NCI-H1436 treated with DMSO at 0.1 percent for 48 hours (cell line): ENCODE measurements at places on chromosomes 5 and 9.
A peak's percentile ranks its signal among the peaks of the same experiment; 100 is the strongest.

GRCh38 chr5:132489871-132490483, 596 bp downstream of the IRF1 start:
- no peak for DNase-seq

- DNase-seq = no peak
Measured at GRCh38 chr5:175452166-175452565, 8.2 kb upstream of the DRD1 start.

GRCh38 chr5:133051061-133051541, 712 bp upstream of the HSPA4 start:
- no peak for DNase-seq

- DNase-seq = no peak
Measured at GRCh38 chr5:40474250-40474649, 205.5 kb upstream of the PTGER4 start.

GRCh38 chr5:95668216-95668615, 14.6 kb downstream of the SPATA9 start:
- no peak for DNase-seq

DNA sequence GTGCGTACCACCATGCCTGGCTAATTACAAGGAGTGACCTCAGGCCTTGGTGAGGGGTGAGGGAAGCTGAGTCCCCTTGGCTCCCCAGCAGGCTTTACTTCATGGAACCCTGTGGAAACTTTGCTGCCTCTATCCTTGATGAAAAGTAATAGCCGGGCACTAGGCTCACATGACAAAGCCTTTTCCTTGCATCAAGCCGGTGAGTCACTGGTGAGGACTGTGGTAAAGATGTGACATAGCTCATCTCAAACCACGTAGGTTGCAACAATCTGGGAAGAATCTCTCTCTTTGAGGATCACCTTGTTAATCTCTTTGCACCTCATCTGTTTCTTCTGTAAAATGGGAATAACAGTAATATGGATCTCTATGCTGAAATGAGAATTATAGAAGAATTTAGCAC, 116.3 kb upstream of the SLC25A48 start:
- DNase-seq = no peak

DNA sequence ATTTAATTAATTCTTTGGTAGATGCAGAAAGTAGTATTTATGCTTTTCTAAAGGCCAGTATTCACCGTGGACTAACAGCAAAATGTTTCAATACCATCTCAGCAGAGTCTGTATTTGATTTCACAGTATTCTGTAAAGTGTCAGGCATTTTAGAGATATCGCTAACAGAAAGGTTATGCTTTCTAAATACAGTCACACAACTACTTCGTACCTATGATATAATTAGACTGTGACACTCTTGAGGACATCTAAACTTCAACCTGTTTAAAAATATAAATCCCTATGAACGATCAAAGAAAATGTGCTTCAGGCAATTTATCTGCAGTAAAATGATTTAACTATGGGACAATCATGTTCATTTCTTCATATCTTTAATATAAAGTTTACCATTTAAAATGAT, 41.7 kb upstream of the JAK2 start:
- no peak for DNase-seq

- DNase-seq = peak; percentile 10
Measured at GRCh38 chr5:93967923-93968322, 226.5 kb upstream of the POU5F2 start.

DNA sequence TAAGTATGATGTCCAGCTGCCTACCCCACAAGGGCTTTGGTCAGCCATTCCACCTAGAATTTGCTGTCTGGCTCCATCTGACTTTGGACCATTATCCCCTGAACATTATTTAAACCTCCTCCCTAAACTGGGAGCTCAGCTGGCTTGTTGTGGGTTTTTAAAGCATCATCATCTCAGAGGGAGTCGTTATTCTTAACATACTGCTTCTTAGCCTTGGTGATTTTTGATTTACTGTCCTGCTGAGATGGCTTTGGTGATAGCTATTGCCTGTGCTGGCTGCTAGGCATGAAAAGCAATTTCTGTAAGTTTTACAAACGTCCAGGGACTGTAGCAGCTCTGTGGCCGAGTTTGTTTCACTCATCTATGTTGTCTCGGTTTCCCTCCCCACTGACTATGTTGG, 256.1 kb downstream of the NR3C1 start:
- DNase-seq = no peak

GRCh38 chr5:149172261-149172660, 31.0 kb downstream of the ABLIM3 start:
- DNase-seq = no peak

GRCh38 chr9:1320607-1321195, 270.5 kb downstream of the DMRT2 start:
- no peak for DNase-seq

DNA sequence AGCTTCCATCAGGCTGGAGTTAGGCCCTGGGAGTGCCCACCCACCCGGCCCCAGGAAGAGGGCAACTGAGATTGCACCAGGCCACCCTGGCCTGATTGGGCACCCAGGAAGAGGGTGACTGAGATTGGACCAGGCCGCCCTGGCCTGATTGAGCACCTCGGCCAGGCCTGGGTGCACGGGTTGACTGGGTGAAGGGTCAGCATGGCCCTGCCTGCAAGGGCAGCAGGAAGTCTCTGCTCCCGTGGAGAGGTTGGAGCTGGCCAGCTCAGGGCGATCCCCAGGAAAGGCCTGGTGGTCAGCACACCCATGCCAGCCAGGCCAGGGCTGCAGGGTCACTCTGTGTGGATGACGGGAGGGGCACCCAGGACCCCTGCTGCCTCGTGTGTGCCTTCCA, 11.8 kb downstream of the ADAMTSL2 start:
- no peak for DNase-seq

DNA sequence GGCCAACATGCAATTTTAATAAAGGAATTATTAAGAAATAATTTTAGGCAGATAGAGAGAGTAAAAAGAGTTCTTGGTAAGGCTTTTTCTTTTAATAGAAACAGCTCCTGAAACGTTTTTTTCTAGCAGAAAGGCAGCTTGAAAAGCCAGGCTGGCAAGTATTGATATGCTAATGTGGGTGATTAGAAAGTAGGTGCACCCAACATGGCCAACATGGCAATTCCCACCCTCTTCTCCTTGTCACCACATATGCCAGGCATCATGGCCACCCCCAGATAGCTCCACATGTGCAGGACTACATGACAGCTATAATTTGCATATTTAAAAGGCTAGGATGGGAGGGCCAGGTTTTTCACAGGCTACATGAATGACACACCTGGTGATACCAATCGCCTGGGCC, 615.2 kb downstream of the PTPRD start:
- DNase-seq = no peak

- DNase-seq = no peak
Measured at GRCh38 chr5:132456296-132456986, 34.1 kb downstream of the IRF1 start.

- DNase-seq = no peak
Measured at GRCh38 chr5:18036531-18036930, 402.3 kb downstream of the TAF11L14 start.

DNA sequence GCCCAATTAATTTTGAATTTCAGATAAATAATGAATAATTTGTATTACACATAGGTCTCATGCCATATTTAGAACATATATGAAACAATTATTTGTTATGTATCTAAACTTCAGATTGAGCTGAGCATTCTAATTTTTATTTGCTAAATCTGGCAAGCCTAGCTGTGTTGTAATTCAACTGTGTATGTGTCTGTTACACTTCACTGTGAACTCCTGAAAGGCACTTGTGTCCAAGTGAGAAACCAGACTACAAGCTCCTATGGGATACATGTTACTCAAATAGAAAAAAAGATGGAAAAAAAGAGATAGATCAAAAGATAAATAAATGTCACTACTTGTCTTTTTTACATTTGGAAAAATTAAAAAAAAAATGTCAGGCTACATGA, 56.5 kb upstream of the ANKRD55 start:
- DNase-seq = no peak

GRCh38 chr9:101457003-101457402, 21.4 kb upstream of the ALDOB start:
- DNase-seq = no peak

DNA sequence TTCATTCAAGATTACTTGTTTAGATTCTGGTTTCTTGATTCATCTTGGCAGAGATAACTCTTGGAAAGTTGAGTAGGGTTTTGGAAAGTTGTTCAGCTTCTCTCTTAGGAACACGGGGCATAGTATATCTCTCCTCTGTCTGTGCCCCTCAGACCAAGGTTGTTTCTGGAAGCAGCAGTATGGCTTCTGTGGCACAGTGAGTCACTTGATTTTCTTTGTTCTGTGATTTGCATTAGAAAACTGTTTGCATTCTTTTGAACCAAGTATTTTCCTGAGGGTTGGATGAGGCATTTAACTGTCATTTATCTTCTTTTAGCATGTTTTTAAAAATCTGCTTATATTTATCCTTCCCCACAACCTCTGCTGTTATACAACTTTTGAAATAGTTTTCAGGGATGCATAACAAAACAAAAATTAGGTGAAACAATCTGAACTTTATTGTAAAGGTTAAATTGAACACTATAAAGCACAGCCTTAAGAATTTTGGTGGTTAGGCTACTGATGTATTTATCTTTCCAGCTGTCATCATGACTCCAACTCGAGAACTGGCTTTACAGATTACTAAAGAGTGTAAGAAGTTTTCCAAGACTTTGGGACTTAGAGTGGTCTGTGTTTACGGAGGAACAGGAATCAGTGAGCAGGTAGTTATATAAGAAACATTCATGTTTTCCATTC, 26.5 kb downstream of the DDX46 start:
- DNase-seq = no peak

DNA sequence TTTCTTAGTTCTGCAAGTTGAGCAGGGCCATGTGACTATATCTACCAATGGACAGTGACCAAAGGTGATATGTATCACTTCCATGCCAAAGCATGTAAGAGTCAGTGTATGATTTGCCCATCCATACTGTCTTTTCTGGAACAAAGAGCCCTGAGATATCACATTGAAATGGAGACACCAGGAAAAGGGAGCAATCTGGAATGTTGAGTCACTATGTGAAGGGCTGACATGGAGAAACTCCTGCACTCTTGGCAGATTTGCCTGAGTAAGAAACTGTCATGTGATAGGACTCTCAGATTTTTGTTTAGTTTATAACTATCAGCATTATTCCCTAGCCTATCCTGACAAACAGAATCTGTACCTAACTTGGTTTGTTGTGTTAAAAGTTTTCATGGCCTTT, 29.8 kb upstream of the TMEM161B start:
- no peak for DNase-seq

- DNase-seq = no peak
Measured at GRCh38 chr9:133979921-133980863, 11.9 kb downstream of the VAV2 start.

DNA sequence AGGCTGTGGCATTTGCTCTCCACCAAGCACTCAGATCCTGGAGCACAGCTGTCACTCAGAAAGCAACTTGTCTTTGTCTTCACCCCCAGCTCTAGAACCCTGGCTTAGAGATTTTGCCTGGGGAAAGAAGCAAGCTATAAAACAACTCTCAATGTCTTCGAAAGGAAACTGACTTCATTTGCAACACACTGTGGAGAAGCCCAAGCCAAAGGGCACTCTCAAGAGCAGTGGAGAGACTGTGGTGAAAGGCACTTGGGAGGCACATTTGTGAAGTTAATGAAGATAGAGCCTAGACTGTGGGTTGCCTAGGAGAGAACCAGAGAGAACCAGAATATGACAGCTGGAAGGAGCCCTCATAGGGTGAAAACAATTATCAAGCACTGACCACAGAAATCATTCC, 103.4 kb downstream of the CFAP95 start:
- no peak for DNase-seq

DNA sequence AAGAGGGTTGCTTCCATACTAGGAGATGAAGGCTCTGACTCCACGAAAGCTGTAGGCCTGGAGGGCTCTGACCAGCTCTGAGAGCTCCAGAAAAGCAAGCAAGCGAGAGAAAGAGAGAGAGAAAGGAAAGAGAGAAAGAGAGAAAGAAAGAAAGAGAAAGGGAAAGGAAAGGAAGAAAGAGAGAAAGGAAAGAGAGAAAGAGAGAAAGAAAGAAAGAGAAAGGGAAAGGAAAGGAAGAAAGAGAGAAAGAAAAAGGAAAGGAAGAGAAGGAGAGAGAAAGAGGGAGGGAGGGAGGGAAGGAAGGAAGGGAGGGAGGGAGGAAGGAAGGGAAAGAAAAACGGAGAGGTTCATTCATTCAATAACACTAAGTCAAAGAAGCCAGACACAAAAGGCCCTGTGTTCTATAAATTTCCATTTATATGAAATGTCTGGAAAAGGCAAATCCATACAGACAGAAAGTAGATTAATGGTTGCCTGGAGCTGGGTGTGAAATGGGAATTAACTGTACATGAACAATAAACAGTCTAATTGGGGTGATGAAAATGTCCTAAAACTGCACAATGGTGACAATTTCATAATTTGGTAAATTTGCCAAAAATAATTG, 1.8 kb upstream of the STK10 start:
- DNase-seq = no peak

GRCh38 chr5:96157077-96157780, 195.6 kb upstream of the ELL2 start:
- no peak for DNase-seq

GRCh38 chr5:143554918-143555477, 151.5 kb upstream of the NR3C1 start:
- no peak for DNase-seq

- no peak for DNase-seq
Measured at GRCh38 chr5:45697201-45697600, 1.0 kb upstream of the HCN1 start.

DNA sequence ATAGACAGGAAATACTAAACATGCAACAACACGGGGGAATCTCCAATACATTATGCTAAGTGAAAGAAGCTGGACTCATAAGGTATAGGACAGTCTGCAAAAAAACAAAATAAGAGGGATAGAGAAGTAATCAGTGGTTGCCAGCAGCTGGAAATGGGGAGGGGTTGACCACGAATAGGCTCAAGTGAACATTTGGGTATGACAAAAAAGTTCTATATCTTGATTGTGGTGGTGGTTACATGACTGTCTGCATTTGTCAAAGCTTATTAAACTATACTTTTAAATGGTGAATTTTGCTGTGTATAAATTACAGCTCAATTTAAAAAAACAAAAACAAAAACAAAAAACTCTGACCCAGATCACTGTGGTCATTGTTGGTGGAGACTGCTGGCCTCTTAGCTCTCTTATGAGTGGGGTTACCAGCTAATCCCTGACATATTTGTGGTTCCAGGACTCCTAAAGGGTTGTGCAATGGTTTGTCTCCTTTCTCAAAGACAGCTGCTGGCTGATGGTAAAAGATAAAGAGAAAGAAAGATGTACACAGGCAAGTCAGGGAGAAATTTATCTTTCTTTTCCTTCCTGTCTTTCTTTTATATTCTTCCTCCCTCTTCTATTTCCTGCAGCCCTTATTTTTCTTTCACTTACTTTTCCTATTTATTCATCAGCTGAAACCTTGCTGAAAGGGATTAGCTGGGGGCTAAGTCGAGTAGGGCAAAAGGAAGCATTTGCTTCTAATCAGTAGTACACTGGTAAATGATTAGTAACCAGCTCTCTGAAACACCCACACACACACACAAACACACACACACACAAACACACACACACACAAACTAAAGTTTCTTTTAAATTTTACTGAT, 42.6 kb upstream of the APC start:
- DNase-seq = no peak

GRCh38 chr5:56802205-56802604, 13.1 kb upstream of the MAP3K1 start:
- no peak for DNase-seq
